ENCODE measurements at places on chromosomes 3 and 15.

GRCh38 chr3:56459719-56460118 lies 8.5 kb downstream of the ERC2 start:
- DNase-seq: no peak

GRCh38 chr3:117234331-117234730 lies 524.8 kb downstream of the TUSC7 start:
- DNase-seq: no peak

GRCh38 chr15:37218351-37218916 lies 118.1 kb upstream of the MEIS2 start:
- DNase-seq: peak; percentile 2

DNA sequence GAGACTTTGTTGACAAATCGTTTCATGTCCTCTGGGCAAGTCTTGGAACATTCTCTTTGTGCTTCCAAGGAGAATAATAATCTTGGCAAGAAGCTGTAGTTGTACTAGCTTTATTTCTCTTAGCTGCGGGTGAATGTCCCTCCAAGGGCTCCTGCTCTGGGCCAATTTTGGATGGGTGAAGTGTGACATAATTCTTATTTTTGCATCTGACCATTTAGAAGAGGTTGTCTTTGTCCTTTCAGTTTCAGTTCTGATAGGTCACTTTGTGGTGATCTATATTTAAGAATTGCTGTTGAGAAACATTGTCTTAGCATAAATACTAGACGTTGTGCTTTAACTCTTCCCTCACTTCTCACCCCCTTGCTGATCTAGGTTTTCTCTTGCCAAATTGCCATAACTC lies 164.8 kb upstream of the RORA start:
- no peak for DNase-seq

GRCh38 chr15:58352026-58352929 lies 79.5 kb upstream of the LIPC start:
- DNase-seq: no peak

GRCh38 chr15:36039996-36040572 lies 494.1 kb upstream of the DPH6 start:
- DNase-seq: no peak

DNA sequence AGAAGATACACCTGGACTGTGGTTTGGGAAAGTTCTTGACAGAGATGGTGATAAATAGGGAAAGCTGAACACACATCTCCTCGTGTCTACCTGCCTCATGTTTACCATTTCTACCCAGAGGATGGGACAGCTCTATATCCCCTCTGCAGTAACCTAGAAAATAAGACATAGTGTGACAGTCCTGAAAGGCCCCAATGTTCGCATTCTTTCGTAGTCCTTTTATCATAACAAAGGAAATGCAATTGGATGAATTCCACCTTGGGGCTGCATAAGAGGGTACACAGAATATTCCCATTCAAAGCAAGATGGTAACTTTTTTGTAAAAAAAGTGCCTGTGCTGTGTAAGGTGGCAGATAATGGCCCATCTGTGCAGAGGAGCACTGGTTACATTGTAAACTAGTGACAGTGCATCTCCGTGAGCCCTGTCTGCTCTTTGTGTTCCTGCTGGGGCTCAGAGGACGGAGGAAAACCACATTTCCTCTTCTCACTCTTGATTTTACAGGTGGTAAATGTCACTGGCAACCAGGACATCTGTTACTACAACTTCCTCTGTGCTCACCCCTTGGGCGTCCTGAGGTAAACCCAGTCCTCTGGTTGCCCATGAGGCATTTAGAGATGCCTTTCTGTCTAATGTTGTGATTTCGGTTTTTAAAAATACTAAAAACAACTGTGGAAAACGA lies 74.3 kb downstream of the SIDT1 start:
- DNase-seq: peak; percentile 61

DNA sequence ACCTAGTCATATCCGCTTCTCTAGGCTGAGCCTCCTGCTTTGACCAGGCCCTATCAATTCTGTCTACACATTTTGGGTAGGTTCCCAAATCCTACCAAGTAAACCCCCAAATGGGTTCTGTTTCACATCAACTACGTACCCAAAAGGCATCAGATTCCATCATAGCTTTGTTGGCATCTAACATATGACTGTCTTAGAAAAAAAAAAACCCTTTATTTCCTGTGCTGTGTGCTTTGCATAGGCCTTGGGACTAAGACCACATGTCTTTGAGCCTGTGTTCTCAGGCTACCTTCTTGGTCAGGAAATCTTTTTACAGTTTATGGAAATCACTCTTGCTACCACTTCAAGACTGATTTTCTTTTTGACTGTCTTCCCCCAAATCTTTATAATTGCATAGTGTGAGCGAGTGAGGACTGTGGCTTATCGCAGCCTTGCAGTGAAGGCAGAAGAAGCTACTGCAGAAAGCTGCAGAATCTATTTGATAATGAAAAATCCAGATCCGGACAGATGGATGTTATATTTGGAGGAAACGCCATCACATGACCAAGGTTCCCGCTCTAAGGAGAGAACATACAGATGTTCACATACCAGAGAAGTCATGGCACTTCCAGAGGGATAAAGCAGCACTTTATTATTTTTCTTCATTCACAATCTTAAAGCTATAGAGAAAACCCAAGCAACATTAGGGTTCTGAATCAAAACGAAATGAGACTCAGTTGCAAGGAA lies 111.2 kb downstream of the EOMES start:
- no peak for DNase-seq

DNA sequence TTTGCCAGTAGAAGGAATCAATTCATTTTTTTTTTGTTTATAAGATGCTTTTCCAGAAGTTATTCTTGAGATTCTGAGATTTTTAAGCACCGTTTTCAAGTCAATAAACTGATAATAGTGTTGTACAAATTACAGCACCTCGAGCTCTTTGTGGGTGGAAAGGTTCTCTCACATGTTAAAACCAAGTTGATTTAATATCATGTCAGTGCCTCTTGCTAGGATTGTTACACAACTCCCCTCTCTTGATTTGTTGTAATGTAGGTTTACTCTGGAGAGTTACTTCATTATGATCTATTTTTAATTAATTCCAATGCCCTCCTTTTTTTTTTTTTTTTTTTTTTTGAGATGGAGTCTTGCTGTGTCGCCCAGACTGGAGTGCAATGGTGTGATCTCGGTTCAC lies 25.8 kb upstream of the UBXN7 start:
- DNase-seq: no peak

DNA sequence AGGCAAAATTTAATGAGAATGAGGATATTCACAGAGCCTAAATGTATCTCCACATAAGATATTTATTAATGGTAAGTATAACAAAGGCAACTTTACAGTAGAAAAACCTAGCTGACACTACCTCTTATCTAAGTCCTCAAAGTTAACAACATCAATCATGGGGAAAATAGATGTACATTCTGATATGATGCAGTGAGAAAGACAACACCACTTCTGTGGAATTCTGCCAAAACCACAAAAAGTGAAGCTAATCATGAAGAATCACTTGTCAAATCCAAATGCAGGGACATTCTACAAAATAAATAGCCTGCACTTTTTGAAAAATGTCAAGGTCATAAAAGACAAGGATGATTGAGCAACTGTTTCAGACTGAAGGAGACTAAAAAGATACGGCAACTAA lies 27.5 kb upstream of the EOMES start:
- no peak for DNase-seq

GRCh38 chr15:67762610-67763368 lies 62.5 kb upstream of the SKOR1 start:
- peak; percentile 74 for DNase-seq

- DNase-seq: no peak
Observed at GRCh38 chr15:25331860-25332259, 107.0 kb downstream of the UBE3A start.

DNA sequence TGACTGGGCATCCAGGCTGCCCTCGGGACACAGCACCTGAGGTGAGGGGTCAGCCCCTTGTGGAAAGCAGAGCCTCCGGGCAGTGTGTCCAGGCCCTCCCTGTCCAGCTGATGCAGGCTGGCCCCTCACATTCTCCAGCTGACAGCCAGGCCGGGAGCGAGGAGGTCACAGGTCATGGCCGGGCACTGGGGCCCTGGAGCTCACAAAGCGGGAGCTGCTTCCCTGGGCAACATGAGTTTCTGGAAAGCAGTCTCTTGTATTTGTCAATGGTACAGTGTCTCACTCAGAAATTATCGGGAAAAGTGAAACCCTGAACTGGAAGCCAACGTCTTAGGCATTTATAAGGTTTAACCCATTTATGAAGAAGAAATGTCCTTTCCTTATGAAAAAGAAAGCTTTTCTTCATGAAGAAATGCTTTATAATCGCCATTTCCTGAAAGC lies 118.5 kb downstream of the OPA1 start:
- DNase-seq: no peak

DNA sequence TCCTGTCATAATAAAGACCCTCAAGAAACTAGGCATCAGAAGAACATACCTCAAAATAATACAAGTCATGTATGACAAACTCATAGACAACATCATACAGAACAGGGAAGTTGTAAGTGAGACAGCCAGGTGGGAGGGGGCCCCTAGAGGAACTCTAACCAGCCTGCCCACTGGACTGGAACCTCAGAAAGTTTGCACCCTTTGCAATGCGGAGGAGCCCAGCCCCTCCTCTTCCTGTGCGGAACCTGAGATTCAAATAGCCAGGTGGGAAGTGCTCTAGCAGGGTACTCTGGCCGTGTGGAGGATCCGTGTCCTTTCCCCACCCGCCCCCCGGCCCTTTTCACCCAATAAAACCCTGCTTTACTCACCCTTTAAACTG lies 387.0 kb upstream of the CBLB start:
- DNase-seq: peak; percentile 91

GRCh38 chr3:55164191-55164590 lies 236.3 kb upstream of the LRTM1 start:
- no peak for DNase-seq

DNA sequence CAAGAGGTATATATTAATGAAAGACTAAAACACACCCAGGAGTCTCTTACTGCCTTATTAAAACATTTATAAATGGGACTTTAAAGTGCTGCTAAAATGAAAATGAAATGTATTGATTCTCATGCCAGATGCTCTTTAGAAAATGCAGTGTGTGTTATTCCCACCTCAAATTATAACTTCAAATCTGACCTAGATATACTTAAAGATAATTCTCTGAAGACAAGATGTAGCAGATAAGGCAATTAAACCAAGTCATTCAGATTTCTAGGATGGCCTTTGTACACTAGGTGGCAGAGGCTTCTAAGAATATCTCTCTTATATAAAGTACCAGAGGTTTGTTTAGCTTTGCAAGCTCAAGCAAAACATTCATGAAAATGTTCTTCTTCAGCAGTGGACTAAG lies 26.9 kb upstream of the GOLGA8B start:
- peak; percentile 50 for DNase-seq

GRCh38 chr3:179942553-179943075 lies 94.1 kb downstream of the PEX5L start:
- no peak for DNase-seq

- no peak for DNase-seq
Observed at GRCh38 chr3:69941439-69942176, 57.9 kb upstream of the SAMMSON start.

DNA sequence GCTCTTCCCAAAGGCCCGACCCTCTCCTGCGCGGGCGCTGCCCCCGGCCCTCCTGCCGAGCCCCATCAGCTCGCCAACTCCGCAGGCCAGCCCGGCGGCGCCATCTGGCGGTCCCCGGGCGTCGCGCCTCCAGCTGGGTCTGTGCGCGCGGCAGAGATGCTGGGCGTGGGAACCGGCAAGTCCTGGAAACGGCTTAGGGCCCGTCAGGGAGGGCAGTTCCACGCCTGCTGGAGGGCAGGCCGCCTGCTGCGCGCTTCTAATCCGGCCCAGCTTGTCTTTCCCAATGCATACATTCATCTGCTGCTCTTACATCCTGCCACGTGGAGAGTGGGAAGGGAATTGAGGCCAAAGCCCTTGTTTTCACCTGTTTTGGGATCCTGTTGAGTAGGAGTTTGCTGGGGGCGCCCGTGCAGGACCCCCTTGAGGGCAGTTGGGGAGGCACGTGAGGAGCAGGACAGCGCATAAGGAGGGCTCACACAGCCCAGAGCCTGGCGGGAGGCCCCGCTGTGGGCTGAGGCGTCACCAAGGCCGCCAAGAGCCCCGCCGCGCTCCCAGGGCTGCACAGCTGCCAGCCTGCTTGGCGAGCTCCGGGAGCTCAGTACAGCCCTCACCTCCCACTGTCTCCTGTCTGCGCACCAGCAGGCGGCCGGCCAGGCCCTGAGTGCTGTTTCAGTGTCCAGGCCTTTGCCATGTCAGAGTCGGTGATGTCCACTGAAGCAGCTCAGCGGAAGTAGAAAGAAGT lies 165.6 kb downstream of the NSMCE3 start:
- peak; percentile 57 for DNase-seq

- no peak for DNase-seq
Observed at GRCh38 chr3:42562047-42562907, 19.5 kb downstream of the SEC22C start.

DNA sequence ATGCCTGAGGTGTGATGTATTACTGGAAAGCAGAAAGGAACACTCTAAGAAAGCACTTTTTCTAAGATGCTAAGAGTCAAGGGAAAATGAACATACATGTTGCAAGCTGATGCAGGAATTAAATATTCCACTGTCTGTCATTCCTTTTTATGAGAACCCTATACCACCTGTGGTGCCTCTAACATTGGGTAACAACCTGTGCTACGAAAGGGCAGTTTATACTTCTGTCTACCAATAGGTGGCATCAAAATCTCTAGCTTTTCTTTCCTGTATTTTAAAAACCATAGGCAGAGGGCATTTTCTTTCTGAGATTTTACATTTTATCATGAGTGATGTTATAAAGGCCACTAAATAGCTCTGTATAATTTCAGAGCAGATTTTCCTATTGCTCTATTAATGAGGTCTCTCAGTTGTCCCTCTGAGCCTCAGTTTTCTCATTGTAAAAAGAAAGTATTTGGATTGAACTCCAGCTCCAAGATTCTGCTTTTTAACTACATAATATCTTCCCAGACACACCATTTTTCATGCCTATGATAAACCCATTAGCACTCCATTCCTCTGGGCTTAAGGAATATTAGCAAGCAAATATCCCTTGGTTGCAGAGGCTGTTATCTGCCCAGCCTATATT lies 3.5 kb upstream of the CPNE4 start:
- DNase-seq: peak; percentile 51

GRCh38 chr3:10320320-10320677 lies 613 bp downstream of the SEC13 start:
- peak; percentile 39 for DNase-seq

GRCh38 chr3:133408366-133408765 lies 8.5 kb downstream of the BFSP2 start:
- DNase-seq: no peak
